ENCODE measurements at places on chromosomes 6 and 20. TPM values are rescaled to one million over a fixed set of nuclear protein-coding genes. Genes with fewer than 3 reads are reported as not detected.

LY6G6D gene
- total RNA-seq = not detected

NCOA5 gene
- 10.4 TPM for total RNA-seq

SEC23B gene
- total RNA-seq = 36.5 TPM

CDH4 gene
- 0.25 TPM for total RNA-seq

DNA sequence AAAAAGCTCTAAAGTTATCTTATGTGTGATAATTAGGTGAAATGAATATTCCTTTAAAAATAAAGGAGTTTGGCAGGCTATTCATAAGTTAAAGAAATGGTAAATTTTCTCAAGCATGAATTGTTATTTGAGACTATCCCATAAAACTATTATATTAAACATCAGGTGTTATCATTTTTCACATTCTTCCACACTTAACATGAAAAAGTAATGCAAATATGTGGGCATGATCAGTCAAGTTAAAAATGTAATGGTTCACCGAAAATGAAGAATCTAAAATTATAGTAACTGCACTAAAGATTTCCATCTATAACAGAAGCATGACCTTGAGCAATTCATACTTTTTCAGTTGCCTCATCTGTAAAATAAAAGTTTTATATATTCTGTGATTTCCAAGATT is 110.8 kb downstream of the KHDRBS2 start:
- no peak for DNase-seq

DNA sequence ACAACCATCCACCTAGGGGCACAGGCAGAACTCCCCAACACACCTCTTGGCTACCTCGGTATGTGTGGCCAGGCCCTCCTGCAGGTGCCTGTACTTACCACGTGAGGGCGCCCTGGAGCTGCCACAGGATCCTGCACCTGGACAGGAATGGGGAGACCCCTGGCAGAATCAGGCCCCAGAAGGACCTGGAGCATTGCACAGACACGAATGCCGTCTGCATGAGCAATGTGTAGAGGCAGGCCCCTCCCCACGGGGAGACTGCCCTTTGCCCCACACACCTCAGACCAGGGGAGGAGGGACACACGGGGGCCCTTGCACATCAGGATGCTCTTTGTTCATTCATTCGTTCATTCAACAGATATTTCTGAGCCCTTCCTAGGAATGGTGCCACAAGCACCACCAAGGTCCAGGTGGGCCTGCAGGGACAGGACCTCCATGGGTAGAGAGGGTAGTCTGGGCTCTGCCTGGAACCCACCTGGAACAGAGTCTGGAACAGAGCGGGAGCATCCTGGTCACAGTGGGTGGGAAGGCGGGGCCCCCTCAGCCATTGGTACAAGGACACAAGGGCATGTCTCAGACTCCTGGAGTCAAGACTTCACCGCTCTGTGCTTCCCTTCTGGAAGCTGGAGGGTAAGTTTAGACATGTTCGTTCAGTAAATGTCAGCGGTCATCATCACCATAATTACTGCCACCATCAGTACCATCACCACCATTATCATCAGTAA is 32.3 kb downstream of the YTHDF1 start:
- peak; percentile 50 for DNase-seq

DNA sequence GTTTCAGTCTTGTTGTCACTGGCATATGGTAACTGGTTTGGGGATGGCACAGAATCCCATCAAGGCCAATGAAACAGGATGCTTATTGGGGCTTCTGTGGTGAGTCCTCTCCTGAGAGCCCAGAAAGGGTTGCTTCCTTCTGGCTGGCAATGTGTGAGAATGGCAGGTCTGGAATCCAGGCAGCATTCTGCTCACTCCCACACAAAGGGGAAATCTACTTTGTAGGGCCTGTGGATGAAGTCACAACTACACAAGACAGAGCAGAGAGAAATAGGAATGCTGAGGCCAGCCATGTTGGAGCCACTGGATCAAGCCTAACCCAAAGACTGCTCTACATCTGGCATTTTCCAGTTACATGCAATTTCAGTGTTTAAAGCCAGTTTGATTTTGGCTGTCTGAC is 15.7 kb downstream of the PLAGL2 start:
- DNase-seq = no peak

GRCh38 chr6:35343092-35343834 is 905 bp downstream of the PPARD start:
- DNase-seq = no peak

DNA sequence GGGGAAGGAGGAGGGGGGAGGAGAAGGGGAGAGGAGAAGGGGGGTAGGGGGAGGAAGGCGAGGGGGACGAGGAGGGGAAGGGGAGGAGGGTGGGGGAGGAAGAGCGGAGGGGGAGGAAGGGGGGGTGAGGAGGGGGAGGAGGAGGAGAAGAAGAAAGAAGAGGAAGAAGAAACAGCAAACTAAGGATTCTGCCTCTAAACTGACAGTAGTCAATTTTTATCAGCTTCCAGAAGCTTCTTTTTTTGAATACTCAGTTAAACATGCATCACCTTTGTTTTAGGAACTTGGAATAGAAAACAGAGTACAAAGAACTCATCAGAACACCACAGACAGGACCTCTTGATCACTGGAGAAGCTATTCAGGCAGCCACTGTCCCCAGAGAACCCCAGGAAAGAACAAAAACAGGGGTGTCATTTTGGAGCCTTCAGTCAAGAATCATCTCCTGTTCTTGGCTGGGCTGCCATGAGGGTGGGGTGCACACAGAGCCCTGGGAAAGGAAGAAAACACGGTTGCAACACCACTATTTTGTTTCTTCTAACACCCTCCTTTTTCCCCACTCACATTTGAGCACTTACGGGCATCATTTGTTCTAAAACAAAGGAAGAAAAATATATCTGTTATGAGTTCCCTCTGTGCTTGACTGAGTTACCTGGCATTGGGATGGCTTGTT is 67.4 kb downstream of the TMEM170B start:
- DNase-seq = no peak

GRCh38 chr6:150299873-150300485 is 68.8 kb upstream of the IYD start:
- no peak for DNase-seq

DNA sequence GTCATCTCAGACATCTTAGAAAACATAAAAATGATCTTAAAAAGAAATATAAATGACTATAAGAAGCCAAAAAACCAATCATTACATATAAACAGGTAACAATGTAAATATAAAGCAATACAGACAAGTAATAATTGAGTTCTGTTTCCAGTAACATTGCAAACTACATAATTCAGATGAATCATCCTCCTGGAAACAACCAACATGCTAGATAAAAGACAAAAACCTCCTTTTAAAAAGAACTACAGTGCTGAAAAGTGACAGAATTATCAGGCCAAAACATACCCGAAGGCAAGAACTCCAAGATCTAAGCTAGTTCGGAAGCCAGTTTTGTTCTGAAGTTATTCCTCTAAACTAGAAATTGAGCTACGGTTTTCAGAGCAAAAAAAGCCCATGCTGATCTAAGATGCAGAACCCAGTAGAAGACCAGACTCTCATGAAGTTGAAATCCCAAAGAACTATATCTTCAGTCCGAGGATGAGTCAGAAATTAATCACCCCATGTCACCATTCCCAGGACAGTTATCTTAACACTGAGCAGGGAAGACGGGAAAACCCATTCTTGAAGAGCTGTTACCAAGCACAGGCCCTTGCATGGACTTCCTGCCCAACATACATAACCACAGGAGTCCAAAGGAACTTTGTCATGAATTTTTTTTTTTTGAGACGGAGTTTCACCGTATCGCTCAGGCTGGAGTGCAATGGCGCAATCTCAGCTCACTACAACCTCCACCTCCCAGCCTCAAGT is 9.8 kb downstream of the PGM3 start:
- DNase-seq = no peak

DNA sequence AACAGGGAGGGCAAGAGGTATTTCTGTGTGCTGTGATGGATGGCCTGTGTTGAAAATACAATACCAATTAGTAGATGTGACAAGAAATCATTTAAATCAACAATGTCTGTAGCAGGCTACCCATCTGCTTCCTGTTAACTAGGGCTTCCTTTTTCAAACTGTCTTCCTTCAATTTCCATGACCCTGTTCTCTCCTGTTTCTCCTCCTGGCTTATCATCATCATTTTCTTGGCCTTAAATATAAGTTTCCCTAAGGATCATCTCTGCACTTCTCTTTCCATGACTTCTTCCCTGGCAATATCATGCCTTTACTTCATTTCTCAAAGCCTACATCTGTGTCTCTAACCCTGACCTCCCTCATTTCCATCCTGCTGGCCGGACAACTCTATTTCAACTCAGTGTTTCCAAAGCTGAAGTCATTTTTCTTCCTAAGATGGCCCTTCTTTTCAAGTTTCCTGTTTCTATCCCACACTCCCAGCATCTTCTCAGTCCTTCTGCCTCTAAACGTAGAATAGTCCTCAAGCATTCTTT is 18.2 kb downstream of the ZC2HC1B start:
- DNase-seq = no peak

GRCh38 chr6:40962241-40962640 is 76.8 kb downstream of the UNC5CL start:
- DNase-seq = no peak

DNA sequence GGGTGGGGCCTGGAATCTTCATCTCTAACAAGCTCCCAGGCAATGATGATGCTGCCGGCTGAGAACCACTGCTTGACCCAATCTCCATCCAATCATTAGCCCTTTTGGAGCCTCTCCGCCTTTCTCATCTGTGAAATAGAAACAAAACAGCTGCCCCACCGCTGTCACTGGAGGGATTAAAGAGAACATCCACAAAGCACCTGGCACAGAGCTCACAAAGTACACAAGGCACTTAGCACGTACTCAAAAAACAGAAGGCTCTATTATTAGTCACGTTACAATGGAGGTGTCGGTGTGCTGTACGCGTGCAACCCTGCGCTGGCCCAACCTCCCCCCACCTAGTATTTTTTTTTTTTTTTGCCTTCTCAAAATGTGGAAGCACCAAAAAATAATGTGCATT is 213.5 kb upstream of the ARID1B start:
- DNase-seq = no peak

DNA sequence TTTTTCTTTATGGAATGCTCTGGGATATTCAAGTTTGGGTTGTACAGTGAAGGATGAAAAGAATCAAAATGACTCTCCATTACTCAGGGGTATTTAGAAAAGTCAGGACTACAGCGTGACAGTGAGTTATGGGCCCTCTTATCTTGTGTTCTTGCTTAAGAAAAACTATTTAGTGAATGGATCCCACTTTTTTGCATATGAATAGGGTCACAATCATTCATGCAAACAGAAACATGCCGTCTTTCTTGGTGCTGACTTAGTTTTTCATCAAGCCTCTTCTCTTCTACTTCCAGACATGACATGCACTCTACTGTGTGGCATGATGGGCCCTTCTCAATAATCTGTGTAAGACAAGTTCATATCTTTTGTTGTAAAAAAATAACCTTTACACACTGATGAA is 488.4 kb upstream of the MMS22L start:
- no peak for DNase-seq
